ENCODE measurements at places on chromosomes 5 and 9.

GRCh38 chr5:172707285-172708182 is 63.5 kb downstream of the DUSP1 start:
- no peak for DNase-seq

DNA sequence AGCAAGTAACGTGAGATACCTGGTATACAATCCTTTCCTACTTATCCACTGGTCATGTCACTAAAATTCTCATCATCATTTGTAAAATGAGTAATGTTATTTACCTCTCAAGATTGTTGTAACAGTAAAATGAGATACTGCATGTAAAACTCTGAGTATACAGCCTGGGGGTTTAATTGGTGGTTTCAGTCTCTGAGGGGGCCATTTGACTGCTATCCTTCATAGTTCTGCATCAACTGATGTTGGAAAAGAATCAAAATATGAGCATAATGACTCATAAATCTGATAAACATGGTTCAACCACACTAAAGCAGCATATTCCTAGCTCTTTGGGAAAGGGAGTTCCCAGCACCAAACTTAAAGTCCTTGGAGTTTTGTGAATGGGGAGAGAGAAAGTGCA is 181.0 kb upstream of the GHR start:
- no peak for DNase-seq

- no peak for DNase-seq
These were observed 180.5 kb upstream of the CLINT1 start for GRCh38 chr5:158039441-158039840.

GRCh38 chr5:103208460-103208859 is 50.1 kb upstream of the MACIR start:
- no peak for DNase-seq

GRCh38 chr9:71519098-71519696 is 249.1 kb downstream of the CEMIP2 start:
- no peak for DNase-seq

- DNase-seq, result no peak
These were observed 292.1 kb upstream of the ELAVL2 start for GRCh38 chr9:24118190-24118589.

GRCh38 chr9:136361047-136361753 is 2.3 kb downstream of the DNLZ start:
- DNase-seq, result no peak

GRCh38 chr5:178606269-178606668 is 16.1 kb upstream of the COL23A1 start:
- no peak for DNase-seq

DNA sequence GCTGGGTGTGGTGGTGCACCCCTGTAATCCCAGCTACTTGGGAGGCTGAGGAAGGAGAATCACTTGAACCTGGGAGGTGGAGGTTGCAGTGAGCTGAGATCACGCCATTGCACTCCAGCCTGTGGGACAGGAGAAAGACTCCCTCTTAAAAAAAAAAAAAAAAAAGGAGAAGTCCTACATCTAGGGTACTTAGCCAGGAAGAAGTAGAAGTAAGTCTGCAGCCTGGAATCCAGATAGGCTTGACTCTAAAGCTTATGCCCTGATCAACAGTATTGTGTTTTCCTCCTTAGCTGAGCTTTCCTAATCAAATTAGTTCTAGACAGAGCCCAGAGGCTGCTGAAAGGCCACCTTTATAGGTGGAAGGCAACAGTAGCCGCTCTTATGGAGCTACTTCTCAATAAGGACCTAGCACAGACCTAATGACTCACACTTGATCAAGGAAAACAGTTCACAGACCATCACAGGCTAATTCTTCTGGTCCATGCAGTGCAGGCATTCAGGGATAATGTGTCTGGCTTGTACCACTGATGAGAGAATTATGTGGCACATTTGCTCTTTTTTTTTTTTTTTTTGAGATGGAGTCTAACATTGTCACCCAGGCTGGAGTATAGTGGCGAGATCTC is 105.5 kb upstream of the KLF4 start:
- no peak for DNase-seq

- no peak for DNase-seq
These were observed 35.0 kb downstream of the TEX10 start for GRCh38 chr9:100317706-100318105.

GRCh38 chr5:110321117-110321516 is 405.4 kb downstream of the TMEM232 start:
- DNase-seq, result no peak

DNA sequence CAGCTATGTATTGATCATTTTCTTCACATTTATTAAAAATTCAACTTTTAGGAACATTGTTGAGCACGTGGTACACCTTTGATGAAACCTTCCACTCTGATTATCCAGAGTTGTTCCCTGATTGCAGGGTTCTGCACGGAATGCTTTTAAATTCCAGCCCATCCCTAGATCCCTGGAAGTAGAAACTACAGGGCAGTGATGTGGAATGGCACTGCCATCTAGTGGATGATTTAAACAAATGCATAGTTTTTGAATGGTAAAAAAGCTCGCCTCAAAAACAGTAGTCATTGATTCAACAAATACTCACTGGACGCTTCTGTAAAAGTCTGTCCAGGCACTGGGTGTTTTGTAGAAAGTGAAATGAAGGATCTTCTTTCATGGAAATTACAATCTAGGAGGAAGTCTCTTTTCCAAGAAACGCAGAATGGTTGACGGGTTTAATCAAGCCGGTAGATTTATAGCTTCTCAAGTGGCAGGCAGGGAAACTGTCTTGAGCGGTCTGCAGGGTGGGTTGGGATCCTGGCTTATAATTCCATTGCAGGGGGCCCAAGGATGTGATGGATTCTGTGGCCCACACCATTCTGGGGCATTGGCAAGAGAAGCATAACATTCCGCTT is 118.4 kb downstream of the ARHGAP26 start:
- DNase-seq, result no peak

GRCh38 chr5:95620870-95621838 is 1.3 kb downstream of the GPR150 start:
- no peak for DNase-seq

DNA sequence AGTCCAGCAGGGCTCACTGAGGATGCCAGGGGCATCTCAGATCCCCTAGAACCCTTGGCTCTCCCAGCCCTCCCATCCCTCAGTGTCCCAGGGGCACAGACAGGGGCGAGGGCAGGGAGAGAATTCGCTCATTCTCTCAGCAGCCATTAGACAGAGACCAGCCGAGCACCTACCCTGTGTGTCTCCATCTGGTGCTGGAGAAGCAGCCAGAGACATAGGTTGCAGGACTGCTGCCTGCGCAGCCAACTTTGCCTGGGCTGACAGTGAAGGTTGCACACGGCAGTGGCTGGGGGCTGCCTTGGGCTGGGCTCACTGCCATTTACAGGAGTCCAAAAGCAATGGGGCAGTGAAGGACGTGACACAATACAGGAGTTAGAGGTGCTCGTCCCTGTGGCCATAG is 60.9 kb downstream of the OLFM1 start:
- DNase-seq, result no peak

GRCh38 chr9:1879501-1879900 is 135.6 kb upstream of the SMARCA2 start:
- DNase-seq, result no peak

DNA sequence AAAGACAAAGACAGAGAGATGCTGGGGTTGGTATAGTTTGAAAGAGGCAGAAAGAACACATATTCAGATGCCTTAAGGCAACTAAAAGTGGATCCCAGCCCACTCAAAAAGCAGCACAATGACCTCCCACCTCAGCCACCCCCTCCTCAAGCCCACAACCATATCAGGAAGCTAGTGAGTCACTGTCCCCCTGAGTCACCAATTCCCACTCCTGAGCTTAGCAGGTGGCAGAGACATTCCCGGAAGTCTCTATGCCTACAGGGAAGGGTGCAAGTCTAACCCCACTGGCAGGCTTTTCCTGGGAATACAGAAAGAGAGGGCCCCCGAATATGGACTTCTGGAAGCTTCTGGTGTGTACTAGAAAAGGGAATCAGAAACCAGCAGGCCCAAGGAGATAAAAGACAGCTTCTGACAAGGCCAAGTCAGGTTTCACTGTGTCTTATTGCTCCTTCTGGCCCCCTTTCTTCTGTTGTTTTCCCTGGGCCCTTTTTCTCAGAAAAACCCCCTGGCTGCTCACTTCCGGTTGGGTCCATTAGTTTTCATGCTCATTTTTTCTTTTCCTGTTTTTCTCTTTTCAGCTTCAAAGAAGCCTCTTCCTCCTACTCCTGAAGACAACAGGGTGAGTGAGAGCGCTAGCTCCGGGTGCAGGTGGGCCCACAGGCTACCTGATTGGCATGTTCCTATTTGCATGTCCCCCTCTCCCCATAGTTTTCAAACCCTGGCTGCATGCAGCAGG is 36.8 kb downstream of the ITK start:
- DNase-seq, result no peak

Data from stimulated activated CD4-positive, alpha-beta T cell treated with anti-CD3 and anti-CD28 coated beads, Interleukin-1b, Interleukin-23, amount 100 ng/mL, for 1 hour (primary cell).